ENCODE measurements at places on chromosomes 1 and 21.

DNA sequence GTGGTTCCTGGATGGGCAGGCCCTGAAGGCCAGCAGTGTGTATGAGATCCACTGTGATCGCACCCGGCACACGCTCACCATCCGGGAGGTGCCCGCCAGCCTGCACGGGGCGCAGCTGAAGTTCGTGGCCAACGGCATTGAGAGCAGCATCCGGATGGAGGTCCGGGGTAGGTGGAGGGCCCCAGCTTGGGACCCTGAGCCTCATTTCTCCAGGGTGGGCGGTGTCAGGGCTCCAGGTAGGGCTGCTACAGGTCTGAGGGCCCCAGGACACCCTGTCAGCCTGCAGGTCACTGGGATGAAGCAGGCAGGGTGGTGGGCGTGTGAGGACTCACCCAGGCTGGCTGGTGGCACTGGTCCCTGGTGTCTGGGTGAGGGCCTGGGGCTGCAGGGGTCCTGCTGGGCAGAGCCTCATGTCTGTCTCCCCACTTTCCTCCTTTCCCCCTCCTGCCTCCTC is 7.8 kb downstream of the OBSCN start:
- DNase-seq = no peak

DNA sequence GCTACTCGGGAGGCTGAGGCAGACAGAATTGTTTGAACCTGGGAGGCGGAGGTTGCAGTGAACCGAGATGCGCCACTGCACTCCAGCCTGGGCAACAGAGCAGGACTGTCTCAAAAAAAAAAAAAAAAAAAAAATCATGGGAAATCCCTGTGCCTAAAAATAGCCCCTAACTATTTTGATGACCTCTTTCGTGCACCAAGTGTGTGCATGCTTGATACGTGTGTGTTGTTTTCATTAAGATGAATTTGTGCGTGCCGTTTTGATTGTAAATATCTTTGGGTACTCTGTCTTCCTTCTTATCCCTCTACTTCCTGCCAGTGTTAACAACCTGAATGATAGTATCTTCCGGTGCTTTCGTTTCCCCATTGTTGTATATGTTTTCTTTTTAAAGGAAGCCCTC is 9.8 kb downstream of the CACYBP start:
- no peak for DNase-seq

GRCh38 chr1:67005068-67005467 is 48.9 kb downstream of the SLC35D1 start:
- DNase-seq = no peak

DNA sequence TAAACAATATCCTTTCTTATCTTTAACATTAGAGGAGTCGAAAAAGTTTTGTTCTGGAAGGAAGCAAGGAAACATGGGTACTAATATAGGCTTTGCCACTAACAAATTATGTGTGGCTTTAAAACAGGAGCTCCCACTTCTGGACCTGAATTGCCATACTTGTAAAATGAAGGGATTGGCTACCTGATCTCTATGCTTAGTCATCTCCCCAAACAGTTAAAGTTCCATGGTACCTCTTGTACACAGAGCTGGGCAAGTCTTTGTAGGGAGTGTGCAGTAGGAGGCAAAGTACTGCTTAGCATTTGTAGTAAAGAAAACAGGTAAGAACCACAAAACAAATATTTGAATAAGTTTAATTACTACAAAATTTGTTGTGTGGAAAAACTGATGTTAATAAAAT is 81.3 kb downstream of the MAST2 start:
- no peak for DNase-seq

DNA sequence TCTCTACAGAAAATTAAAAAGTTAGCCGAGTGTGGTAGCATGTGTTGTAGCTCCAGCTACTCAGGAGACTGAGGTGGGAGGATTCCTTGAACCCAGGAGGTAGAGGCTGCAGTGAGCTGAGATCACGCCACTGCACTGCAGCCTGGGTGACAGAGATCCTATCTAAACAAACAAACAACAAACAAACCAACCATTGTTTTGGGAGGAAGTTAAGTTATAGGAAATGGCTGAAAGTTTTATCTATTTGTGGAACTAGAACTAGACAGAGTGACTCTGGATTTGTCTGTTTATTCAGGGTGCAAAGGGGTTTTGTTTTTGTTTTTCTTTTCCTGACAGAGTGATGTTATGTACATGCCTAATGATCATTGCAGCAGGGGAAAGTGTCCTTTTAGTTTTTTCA is 31.0 kb downstream of the ZNF362 start:
- DNase-seq = no peak

GRCh38 chr1:17102232-17102631 is 17.0 kb downstream of the PADI2 start:
- no peak for DNase-seq

DNA sequence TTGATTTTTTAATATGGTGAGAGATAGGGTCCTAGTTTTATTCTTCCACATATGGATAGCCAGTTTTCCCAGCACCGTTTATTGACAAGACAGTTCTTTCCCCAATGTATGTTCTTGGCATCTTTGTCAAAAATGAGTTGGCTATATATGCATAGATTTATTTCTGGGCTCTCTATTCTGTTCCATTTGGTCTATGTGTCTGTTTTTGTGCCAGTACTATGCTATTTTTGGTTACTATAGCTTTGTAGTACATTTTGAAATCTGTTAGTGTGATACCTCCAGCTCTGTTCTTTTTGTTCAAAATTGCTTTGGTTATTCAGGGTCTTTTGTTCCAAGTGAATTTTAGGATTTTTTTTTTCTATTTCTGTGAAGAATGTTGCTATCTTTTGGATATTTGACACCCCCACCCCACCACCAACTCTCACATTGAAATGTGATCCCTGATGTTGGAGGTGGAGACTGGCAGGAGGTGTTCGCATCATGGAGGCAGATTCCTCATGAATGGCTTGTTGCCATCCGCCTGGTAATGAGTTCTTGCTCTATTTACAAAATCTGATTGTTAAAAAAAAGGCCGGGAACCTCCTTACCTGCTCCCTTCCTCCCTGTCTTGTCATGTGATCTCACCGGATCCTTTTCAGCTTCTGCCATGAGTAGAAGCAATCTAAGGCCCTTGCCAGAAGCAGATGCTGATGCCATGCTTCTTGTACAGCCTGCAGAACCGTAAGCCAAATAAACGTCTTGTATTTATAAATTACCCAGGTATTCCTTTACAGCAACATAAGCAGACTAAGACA is 54.8 kb upstream of the KRTAP19-8 start:
- no peak for DNase-seq

- no peak for DNase-seq
These were observed 40.7 kb downstream of the SLC30A1 start for GRCh38 chr1:211538287-211538686.

DNA sequence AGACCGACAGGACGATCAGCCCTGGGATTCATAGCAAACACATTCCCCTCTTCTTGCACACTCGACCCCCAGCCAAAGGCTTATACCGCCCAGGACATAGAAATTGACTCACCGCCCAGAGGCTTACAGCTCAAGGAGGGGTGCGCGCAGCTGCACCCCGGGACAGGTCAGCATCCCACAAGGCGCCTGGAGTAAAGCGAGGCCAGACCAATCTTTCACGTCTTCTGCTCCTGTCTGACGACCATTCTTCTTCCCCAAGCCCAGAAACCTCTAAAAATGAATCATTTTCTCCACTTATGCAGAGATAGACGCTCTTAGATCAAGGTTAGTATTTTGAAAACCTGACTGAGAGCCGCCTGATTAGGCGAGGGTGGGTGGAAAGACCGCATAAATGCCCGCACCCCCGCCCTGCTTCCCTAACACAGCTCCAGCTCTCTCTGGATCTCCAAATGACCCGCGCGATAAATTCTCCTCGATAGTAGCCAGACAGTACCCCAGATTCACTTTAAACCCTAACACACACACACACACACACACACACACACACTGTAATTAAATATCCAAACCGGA is 1.9 kb upstream of the LHX8 start:
- DNase-seq = no peak

- no peak for DNase-seq
These were observed 62.8 kb upstream of the ARHGEF16 start for GRCh38 chr1:3391711-3392110.

DNA sequence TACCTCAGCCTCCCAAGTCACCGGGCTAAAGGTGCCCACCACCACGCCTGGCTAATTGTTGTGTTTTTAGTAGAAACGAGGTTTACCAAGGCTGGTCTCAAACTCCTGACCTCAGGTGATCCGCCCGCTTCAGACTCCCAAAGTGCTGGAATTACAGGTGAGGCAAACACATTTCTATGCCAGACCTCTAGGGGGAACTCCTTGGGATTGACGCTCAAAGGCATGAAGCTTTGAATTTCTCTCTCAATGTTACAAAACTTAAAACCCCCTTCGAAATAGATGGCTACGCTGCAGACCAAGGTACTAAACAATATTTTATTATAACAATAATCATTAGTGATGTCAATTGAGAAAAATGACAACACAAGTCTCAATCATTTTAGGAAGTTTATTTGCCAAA is 330.0 kb downstream of the SETD4 start:
- no peak for DNase-seq

DNA sequence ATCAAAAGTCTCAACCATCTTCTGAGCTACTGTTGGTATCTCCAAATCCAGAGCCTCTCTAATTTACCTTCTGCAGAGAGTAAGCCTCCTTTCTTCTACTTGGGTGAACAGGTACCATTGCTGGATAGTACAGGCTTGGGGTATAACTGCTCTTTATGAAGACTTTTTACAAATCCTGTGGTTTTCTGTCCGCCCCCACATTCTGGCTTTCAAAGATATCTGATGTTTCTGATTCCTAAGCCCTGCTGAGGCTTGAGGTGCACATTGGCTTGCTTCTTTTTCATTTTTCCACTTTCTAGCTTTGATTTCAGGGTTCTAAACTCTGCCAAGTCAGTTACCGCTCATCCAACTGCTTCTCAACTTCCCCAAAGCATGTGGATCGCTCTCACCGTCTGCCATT is 37.1 kb downstream of the TENT5C start:
- no peak for DNase-seq

- no peak for DNase-seq
These were observed 18.0 kb upstream of the CR1L start for GRCh38 chr1:207626972-207627337.

GRCh38 chr1:156795787-156796186 is 20.9 kb downstream of the SH2D2A start:
- DNase-seq = no peak

GRCh38 chr1:59971464-59971911 is 44.9 kb upstream of the CYP2J2 start:
- no peak for DNase-seq

DNA sequence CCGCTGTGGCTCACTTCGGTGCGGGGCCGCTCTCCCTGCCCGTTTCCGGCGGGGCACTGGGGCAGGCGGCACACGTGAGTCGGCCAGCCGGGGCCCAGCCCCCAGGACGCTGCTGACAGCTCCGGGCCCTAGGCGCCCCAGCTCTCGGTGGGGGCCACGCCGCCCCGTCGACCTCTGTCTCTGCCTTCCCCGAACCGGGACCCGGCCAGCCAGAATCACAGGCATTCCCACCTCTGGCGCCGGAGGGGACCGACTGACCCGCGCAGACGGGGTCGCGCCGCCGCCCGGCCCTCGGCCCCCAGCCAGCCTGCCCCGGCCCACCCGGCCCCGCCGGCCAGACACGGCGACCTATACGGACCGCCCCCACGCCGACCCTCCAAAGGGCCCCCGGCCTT is 755 bp downstream of the SCMH1 start:
- no peak for DNase-seq

DNA sequence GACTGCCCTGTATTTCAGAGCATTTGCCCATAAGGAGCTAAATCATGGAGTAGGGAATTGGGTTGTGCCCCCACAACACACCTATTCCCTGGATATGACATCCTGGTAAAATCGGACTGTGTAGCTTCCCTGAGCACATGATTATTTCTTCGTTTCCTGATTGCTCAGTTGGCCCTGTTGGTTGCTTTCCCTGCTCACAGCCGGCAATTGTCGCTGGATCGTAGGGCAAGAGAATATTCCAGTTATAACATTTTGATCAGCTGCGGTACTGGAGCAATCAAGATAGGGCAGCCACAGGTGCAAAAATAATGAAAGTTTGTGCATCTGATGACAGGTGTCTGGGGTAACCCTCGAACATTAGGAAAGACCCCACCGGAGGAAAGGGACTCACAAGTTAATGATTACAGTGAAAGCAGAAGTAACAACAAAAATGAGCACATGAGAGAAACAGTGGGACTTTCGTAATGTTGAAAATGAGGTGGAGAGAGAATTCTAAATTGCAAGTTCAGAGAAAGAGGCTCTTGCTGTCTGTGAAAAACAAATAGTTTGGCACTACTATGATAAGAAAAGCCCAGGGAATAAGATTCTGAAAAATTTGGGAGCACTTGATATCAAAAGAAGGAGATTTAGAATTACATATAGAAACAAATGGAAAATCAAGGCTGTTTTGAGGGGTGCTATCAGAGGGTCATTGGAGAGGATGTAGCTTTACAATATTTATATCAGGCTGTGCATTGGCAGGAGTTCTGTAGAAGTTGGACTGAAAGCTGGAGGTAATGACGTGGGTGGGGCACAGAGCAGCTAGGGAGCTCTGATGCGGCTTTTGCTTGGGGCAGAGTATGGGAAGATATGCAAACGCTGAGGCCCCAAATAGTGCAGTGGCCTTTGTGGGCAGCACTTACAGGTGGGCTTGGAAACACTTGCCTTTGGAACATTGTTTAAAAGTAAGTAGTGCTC is at the start of gene MAB21L3:
Gene MAB21L3, plus strand, starts transcription at position 833 of the 957 bp plus-strand sequence. CDS start 1,217 bp downstream, outside the sequence.
- DNase-seq = no peak

GRCh38 chr1:201444792-201445191 is 23.3 kb upstream of the TNNI1 start:
- no peak for DNase-seq

DNA sequence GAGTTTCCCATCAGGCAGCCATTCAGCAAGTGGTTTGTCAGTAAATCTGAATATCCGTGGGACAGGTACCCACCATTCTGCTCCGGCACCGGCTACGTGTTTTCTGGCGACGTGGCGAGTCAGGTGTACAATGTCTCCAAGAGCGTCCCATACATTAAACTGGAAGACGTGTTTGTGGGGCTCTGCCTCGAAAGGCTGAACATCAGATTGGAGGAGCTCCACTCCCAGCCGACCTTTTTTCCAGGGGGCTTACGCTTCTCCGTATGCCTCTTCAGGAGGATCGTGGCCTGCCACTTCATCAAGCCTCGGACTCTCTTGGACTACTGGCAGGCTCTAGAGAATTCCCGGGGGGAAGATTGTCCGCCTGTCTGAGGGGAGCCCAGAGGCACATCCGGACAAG is 48.4 kb downstream of the B3GALT5 start:
- DNase-seq = no peak

- DNase-seq = no peak
These were observed 178.2 kb downstream of the DSCAM start for GRCh38 chr21:40668555-40669275.

GRCh38 chr21:39153842-39154241 is 29.4 kb downstream of the PSMG1 start:
- DNase-seq = no peak

DNA sequence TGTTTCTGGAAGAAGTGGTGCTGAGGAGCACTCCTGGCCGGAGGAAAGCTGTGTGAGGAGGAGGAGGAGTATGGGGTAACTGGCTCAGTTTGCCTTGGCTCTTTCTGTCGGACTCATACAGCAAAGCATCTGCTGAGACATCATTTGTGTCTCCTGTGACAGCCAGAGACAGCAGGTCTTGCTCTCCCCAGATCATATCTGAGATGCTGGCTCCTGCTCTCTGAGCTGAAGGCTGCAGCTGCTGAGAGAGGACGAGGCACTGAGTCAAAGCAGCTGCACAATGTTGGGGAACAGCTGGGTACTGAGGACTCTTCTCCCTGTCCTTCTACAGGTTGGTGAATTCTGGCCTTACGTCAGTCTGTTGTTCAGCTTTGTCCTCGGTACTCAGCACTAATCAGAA is 14.3 kb downstream of the OR2B11 start:
- no peak for DNase-seq

GRCh38 chr21:26964170-26964778 is 2.6 kb downstream of the ADAMTS5 start:
- DNase-seq = no peak
